Fibroblast of skin of back (primary cell): ENCODE measurements at places on chromosomes 3 and 15.

DNA sequence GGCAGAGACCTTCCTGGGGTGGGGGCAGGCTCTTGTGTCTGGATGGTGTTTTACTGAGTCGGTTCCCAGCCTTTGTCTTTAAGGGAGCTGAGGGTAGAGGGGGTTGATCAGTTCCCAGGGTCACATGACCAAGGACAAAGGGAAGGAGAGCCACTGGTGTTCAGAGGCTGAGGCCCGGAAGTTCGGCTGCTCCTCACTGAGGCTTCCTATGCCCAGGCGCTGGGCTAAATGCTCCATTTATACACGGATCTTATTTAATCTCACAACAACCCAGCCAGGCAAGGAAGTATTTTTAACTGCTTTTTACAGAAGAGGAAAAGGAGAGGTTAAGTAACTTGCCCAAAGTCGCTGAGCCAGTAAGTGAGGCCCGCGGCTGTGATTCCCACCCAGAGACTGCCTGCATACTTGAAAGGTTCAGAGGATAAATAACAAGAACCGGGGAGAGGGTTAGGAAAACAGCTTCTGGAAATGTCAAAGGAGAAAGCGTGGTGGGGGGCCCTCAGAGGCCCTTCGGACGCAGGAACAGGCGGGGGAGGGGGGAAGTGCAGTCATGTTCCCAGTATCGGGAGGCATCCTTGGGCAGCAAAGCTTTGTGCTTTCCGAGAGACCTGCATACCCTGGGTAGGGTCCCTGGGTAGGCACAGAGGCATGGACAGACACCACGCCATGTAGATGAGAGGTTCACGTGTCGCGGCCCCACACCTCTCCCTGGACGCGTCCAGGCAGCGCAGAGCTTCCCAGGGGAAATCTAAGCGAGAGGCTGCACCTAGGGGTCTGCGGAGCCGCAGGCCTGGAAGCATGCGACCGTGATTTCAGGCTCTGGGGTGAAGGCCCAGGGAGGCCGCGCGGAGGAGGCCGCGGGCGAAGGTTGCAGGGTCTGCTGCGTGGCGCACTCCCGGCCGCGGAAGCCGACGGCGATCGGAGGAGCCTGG is 21.3 kb downstream of the EPHB3 start:
- peak; percentile 81 for DNase-seq

DNA sequence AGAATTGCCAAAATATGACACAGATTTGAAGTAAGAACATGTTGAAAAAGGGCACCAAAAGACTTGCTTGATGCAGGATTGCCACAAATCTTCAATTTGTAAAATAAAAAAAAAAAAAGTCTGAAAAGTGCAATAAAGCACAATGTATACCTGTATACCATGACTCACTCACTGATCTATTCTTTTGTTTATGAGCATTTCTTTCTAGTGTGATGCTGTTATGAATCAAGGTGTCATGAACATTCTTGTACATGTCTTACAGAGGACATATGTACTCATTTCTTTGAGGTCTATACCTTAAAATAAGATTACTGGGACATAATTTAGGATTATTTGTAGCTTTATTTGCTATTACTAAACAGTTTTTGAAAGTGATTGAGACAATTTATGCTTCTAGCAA is 464.9 kb upstream of the RBMS3 start:
- no peak for DNase-seq

- DNase-seq = peak; percentile 77
Observed at GRCh38 chr3:61956236-61956635, 394.9 kb downstream of the PTPRG start.

GRCh38 chr15:38176155-38176554 is 76.5 kb upstream of the SPRED1 start:
- peak; percentile 80 for DNase-seq

DNA sequence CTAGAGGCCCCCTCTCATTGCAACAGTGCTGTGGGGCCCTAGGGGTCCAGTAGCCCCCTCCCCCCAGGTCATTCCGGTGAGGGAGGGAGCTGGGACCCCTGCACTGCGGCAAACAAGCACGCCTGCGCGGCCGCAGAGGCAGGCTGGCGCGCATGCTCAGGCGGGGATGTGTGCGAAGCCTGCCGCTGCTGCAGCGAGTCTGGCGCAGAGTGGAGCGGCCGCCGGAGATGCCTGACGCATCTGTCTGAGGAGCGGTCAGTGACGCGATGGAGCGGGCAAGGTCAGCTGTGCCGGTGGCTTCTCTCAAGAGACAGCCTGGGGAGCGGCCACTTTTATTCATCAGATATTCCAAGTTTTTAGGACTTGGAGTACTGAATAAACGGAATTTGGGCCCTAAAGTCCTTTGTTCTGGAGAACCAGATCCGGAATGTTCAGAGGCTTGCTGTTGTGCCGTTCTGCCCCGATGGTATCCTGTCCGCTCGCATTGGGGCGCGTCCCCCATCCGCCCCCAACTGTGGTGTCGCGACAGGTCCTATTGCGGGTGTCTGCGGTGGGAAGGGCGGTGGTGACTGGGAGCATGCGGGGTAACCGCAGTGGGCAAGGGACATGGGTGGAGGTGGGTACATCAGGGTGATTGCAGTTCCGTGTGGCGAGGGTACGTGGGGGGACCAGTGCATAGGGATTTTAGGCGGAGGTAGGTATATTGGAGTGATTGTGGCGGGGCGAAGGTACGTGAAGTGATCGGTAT is at the start of the genes SNRPN and SNURF:
Gene SNRPN (plus strand): TSS at position 205 of the 748 bp plus-strand sequence. CDS start 19,467 bp downstream, outside the sequence.
Gene SNURF (plus strand): TSS at position 205 of the 748 bp plus-strand sequence. CDS start 62 bp downstream, at position 267.
- DNase-seq = peak; percentile 72

DNA sequence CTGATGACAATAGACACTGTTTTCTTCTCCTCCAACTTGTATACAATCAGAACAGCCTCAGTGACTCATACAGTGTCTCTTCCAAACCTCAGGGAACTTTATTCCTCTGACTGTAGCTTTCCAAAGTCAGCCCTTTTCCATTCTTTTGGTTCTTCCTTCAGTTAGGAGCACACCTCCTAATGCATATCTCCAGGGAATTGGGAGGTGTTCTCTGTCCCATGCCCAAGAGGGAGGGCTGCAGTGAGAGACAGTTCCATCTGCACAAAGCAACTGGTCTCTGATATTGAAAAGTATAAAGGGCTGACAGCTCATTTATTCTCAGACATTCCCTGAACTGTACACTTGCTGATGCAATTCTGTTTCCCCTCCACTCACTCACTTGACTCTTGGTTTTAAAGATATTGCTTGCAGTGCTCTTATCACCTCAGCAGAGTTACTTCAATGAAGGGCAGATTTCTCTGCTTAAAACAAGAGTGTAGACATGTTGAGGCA is 337.8 kb upstream of the TBC1D5 start:
- peak; percentile 48 for DNase-seq

DNA sequence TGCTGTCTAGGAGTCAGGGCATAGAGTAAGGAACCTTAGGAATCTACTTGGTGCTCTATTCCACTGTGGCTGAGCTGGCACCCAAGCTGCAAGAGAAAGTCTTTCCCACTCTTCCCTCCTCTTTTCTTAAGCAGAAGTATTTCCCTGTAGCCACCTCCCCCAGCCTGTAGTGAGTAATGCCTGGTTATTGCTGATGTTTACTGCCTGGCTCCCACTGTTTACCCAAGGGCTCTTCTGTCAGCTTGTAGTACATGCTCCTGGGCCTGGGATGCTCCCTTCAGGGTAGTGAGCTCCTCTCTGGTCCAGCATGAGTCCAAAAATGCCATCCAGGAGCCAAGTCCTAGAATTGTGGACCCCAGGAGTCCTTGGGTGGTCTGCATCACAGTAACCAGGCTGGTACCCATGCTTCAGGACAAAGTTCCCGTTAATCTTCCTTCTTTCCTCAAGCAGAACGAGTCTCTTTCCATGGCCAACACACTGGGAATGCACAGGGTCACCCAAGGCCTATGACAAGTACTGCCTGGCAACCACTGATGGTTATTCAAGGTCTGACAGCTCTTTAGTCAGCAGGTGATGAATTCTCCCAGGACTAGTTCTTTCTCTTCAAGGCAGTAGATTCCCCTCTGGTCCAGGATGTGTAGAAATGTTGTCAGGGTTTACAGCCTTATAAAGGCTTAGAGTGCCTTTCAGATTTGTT is 17.6 kb downstream of the GALK2 start:
- DNase-seq = peak; percentile 0

- DNase-seq = no peak
Observed at GRCh38 chr3:51715977-51716294, 9.1 kb downstream of the GRM2 start.

DNA sequence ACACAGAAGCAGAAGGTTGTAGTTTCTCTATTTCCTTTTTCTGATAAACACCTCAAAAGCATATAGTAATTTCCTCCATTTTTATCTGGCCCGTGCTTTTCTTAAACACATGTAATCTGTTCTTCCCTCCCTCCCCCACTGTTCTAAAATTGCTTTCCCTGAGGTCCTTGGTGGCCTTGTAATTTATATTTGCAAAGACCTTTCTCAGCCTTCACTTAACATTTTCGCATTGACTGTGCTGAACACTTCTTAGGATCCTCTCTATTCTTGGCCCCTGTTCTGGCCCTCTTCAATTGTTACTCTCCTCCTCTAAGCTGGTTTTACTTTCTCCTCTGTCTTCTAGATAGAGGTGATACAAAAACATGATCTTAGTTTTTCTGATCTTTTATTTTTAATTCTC is 28.3 kb downstream of the GAP43 start:
- DNase-seq = no peak

GRCh38 chr15:68935400-68935937 is 5.1 kb downstream of the SPESP1 start:
- no peak for DNase-seq

DNA sequence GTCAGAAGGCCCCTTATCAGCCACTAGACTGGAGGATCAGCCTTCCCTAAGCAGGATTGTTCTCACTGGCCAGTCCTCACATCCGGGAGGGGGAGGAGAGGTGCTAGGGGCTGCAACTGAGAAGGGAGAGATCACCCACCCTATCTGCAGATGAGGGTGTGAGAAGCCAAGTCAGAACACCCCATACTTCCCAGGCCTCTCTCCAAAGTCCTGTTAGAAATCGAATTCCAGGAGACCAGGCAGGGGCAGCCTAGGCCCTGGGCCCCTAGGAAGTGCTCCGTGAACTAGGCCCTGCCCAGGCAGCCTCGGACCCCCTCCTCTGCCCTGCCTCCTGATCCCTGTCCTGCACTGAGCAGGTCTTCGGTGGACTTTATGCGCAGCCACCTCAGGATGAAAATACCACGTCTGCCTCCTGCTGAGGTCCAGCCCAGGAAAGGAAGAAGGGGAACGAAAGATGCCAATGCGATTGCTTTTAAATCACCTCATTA is 933 bp downstream of the DZIP1L start:
- DNase-seq = peak; percentile 52

- DNase-seq = no peak
Observed at GRCh38 chr3:138338244-138338643, 8.6 kb upstream of the NME9 start.

DNA sequence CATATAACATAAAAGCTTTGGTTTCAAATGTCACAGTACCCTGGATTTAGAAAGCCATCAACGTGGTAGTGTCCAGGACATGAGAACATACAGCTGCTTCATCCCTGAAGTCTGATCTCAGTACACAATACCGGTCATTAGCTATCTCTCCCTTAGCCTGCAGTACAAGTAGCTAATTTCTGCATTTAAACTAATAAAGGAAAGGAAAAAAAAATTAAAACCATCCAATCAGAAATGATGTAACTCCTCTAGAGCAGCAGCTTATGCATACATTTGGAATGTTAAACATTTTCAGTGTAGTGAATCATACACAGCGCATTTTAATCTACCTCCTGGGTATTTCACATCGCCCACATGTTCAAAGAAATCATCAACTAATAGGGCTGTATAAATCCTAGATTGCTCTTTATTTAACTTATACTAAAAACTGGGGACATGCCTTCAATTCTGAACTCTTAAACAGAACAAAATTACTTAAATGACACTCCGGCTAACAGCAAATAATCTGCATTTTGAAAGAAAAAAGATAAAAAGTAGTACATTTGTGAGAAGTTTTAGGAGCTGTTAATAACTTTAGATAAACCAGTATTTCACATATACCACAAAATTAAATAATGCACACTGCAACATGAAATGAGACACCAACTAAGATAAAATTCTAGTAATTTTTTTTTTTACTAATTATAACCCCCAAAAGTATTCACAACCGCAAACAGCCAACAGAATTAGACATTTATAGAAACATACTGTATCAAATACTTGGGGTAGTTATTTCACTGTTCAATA is 3.7 kb downstream of the IGF2BP2 start:
- peak; percentile 94 for DNase-seq

DNA sequence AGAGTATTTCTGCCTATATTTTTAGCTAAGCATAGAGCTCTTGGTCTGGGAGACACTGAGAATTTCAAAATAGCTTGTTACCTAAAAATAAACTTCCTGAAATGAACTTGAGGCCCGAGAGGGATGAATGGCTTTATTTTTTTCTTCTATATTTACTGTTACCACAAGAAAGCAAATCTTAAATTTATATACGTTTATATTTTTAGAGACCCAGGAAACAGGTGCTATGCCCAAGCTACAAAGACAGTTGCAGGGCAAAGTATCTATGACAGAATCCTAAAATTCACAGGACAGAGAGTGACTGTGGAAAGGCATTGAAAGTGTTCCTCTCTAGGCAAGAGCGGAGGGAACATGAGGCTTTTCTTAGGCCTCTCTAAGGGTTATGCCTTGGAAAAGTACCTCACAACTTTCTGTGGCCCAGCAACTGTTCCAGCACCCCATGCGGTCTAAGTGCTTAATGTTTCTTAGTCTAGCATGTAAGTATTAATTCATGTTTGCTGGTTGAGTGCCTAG is 36.5 kb downstream of the TGFBR2 start:
- no peak for DNase-seq

DNA sequence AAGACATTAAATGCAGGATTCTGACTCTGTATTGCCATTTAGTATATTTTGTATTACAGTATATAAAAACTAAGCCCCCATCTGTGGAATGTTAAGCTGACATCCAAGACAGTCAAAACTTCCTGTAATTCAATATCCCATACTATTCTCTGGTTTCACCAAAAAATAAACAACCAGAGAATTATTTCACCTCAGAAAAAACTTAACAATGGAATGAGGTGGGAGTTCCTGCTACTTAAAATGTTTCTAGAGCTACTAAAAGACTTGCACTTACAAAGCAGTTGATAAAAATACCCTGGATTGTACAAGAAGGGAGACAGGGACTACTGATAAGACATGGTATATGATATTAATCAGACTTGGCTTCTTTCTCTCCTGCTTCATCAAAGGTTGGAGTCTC is 8.3 kb downstream of the ARL13B start:
- DNase-seq = peak; percentile 33

GRCh38 chr3:45988362-45988761 is 7.3 kb downstream of the FYCO1 start:
- DNase-seq = no peak
